ENCODE measurements at places on chromosomes 2 and 18. TPM values are rescaled to one million over a fixed set of nuclear protein-coding genes. Genes with fewer than 3 reads are reported as not detected.
A peak's percentile ranks its signal among the peaks of the same experiment; 100 is the strongest.

EFEMP1 gene
- polyA plus RNA-seq, result 234 TPM

DNA sequence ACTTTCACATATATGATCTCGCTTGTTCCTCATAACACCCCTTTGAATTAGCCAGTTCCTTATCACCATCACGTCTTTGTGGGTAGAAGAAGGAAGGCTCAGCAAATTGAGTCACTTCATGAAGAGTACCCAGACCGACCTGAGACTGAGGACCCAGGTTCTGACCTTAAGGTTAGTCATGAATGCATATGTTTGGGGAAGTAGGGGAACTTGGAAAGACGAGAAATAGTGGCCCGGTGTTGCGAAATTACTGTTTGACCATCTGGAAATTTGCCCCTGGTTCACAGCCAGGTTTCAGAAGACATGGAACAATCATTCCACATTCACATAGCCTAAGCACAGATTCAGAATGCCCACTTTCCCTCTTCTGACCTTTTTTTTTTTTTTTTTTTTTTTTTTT is 59.8 kb downstream of the MEIS1 start:
- DNase-seq, result peak; percentile 30
- H3K27ac ChIP-seq, result no peak overlapping the region
- H3K4me1 ChIP-seq, result peaks cover 26% of the 10 kb centered on the region
- no peaks in the 10 kb centered on the region for H3K36me3 ChIP-seq

GRCh38 chr2:214671319-214671885 is 138.1 kb downstream of the BARD1 start:
- no peaks in the 10 kb centered on the region for H3K4me1 ChIP-seq
- no peak overlapping the region for H3K4me3 ChIP-seq
- H3K27me3 ChIP-seq, result no peaks in the 10 kb centered on the region
- no peaks in the 10 kb centered on the region for H3K36me3 ChIP-seq
- H3K27ac ChIP-seq, result no peak overlapping the region
- no peak for DNase-seq

DNA sequence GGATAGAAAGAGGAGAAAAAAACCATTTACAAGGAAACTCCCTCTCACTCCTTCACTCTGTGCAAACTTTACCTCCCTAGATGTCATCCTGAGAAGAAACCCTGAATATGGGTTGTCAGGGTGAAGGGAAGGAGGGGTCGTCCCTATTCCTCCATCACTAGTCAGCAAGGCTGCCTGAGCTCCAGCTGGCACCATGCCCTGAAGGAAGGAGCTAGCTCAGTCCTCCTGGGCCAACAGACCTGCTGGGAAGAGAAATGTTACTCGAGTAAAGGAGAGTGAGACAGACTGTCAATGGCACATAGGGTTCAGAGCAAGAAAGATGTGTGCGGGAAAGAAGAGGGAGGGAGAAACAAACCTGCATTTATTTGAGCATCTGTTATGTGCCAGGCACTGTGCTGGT is 18.3 kb upstream of the EPAS1 start:
- H3K36me3 ChIP-seq, result no peaks in the 10 kb centered on the region
- no peak overlapping the region for H3K27ac ChIP-seq
- peaks cover 9% of the 10 kb centered on the region for H3K4me1 ChIP-seq
- H3K27me3 ChIP-seq, result no peaks in the 10 kb centered on the region
- no peak for DNase-seq

- H3K36me3 ChIP-seq, result no peaks in the 10 kb centered on the region
- peak overlapping the region; percentile 82 for H3K27ac ChIP-seq
- H3K27me3 ChIP-seq, result peaks cover 7% of the 10 kb centered on the region
- no peak for DNase-seq
- peaks cover 28% of the 10 kb centered on the region for H3K4me1 ChIP-seq
Observed at GRCh38 chr2:85702172-85702571, 8.0 kb downstream of the GNLY start.
